Mammary microvascular endothelial cell (primary cell): ENCODE measurements at places on chromosomes 7 and 10. TPM values are rescaled to one million over a fixed set of nuclear protein-coding genes. Genes with fewer than 3 reads are reported as not detected.

UTF1 gene
- not detected in 2 replicates for total RNA-seq

CCL24 gene
- not detected in 2 replicates for total RNA-seq

ST8SIA6 gene
- total RNA-seq, result not detected in 2 replicates

PRKG1 gene
- 0.30 and 0.33 TPM in 2 replicates for total RNA-seq

AEBP1 gene
- total RNA-seq, result 8.2 and 9.2 TPM in 2 replicates

ENTPD1 gene
- total RNA-seq, result 3.5 and 6.2 TPM in 2 replicates

SPDYE16 gene
- 0.07 TPM in 1 of 2 replicates, not detected in the other for total RNA-seq

YKT6 gene
- 92.3 and 96.4 TPM in 2 replicates for total RNA-seq

AOC1 gene
- not detected in 2 replicates for total RNA-seq

NKX1-2 gene
- not detected in 2 replicates for total RNA-seq

FAM237B gene
- not detected in 2 replicates for total RNA-seq

AKR1C8 gene
- total RNA-seq, result not detected in 2 replicates

FAM25G gene
- total RNA-seq, result not detected in 2 replicates

WIPF3 gene
- not detected in 2 replicates for total RNA-seq

SPDYE2B gene
- total RNA-seq, result not detected in 2 replicates

CPA2 gene
- total RNA-seq, result not detected in 2 replicates

ANKRD22 gene
- not detected in 2 replicates for total RNA-seq

KLLN gene
- total RNA-seq, result 0.10 and 0.13 TPM in 2 replicates

ACHE gene
- 0.54 and 0.67 TPM in 2 replicates for total RNA-seq

OR2A42 gene
- under 0.01 TPM in 1 of 2 replicates, not detected in the other for total RNA-seq

COMTD1 gene
- 18.9 and 22.1 TPM in 2 replicates for total RNA-seq

GIMAP8 gene
- 16.7 and 18.3 TPM in 2 replicates for total RNA-seq

CDNF gene
- total RNA-seq, result 0.44 and 1.1 TPM in 2 replicates

MYO1G gene
- under 0.01 and 0.25 TPM in 2 replicates for total RNA-seq

ETV1 gene
- total RNA-seq, result 6.5 and 8.2 TPM in 2 replicates

VGF gene
- total RNA-seq, result 0.07 and 0.20 TPM in 2 replicates

ERVW-1 gene
- not detected in 2 replicates for total RNA-seq

ZNF804B gene
- not detected in 2 replicates for total RNA-seq

CFAP69 gene
- total RNA-seq, result 0.27 and 0.74 TPM in 2 replicates
